ENCODE measurements at places on chromosomes 16 and 17. TPM values are rescaled to one million over a fixed set of nuclear protein-coding genes. Genes with fewer than 3 reads are reported as not detected.

SLC47A2 gene
- total RNA-seq: under 0.01 TPM

ACSM2A gene
- total RNA-seq: not detected

CTRB1 gene
- not detected for total RNA-seq

ALDOC gene
- total RNA-seq: 56.7 TPM

TBC1D3K gene
- total RNA-seq: not detected

DRC3 gene
- total RNA-seq: 1.6 TPM

GRIN2A gene
- total RNA-seq: 6.9 TPM

YPEL2 gene
- 12.6 TPM for total RNA-seq
